HS-27A (cell line): ENCODE measurements at places on chromosomes 5 and 9.

DNA sequence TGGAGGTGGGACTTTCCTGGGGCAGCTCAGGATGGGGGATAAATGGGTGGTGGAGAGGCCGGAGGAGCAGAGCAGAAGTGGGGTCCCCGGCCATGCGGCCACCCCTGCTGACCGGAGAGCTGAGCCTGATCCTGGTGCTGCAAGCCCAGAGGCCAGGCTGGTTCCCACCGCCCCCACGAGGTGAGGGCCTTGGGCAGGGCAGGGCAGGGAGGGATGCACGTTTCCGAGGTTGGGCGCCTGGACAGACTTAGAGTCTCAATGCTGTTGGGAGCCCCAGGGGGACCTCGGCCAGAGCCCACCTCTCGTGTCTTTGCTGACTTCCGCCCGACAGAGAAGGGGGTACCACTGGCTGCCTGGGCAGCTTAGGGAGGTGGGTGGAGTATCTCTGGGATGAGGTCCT lies 5.5 kb downstream of the OBP2A start:
- DNase-seq = no peak

- DNase-seq = no peak
These were observed 233.2 kb upstream of the DAB2 start for GRCh38 chr5:39657943-39658342.

- no peak for DNase-seq
These were observed 291.9 kb downstream of the ARL15 start for GRCh38 chr5:54018438-54018837.

DNA sequence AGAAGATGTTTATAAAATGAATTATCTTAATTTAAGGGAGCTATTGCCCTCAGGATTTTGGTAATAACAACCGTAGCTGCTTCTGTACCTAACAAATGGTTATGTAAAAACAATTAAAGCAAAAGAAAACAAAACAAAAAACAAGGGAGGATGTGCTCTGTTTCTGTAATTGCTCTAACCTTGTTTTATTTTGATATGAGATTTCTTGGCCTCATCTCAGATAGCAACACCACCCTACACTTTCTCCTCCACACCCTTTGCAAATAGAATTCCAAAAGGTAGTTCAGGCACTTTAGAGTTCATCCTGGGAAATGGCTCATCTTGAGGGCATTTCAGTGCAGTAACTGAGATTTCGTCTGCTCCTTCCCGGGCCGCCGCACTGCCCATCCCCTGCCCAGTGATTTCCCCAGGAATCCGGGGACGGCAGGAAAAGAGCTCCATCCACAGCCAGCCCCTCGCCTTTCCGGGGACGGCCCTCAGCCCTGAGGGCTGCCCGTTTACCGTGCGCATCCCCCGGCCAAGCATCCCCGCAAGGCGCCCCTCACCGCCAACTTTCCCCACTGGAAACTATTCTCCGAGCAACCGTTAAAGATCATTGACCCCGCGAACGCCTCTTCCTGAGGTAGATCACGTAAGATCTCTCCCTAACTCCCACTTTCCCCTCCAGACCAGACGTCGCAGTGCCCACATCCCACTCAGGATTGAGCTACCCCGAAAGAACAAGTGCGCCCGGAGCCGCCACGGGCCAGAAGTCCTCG lies 1.2 kb downstream of the FNBP1 start:
- no peak for DNase-seq

DNA sequence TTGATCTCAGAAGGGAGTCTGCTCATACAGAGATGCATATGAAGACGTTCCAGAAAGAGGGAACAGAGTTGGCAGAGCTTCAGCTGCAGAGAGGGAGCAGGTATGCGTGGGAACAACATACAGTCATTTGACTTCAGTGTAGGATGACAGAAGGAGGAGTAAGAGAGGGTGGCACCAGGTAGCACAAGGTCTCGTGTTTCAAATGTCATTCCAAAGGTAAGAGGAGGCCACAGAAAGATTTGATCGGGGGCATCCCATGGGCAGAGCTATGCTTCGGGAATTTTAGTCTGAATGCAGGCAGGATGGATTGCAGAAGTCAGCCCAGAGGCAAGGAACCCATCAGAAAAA lies 367.1 kb downstream of the CDK5RAP2 start:
- no peak for DNase-seq

DNA sequence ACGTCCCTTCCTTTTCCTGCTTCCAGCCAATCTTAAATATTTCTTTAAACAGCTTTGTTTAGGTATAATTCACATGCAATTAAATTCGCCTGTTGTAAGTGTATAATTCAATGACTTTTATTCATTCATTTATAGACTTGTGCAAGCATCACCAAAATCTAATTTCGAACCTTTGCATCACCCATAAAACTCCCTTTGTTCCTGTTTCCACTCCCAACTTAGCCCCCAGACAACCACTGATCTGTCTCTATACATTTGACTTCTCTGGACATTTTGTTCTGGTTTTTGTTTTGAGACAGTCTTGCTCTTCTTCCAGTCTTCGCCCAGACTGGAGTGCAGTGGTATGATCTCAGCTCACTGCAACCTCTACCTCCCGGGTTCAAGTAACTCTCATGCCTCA lies 71.5 kb downstream of the NR6A1 start:
- no peak for DNase-seq

GRCh38 chr9:30478684-30479083 lies 1905.8 kb upstream of the ACO1 start:
- no peak for DNase-seq

GRCh38 chr5:121350181-121350930 lies 501.3 kb upstream of the FTMT start:
- DNase-seq = no peak

GRCh38 chr5:162824360-162824759 lies 613.0 kb upstream of the CCNG1 start:
- no peak for DNase-seq

GRCh38 chr9:125534971-125535701 lies 171.9 kb downstream of the MAPKAP1 start:
- DNase-seq = no peak

GRCh38 chr9:136726631-136727191 lies 14.3 kb downstream of the DIPK1B start:
- no peak for DNase-seq

GRCh38 chr5:130335117-130335516 lies 430.9 kb downstream of the CHSY3 start:
- DNase-seq = no peak

GRCh38 chr5:159897786-159898393 lies 18.4 kb upstream of the ADRA1B start:
- DNase-seq = no peak

GRCh38 chr5:154776167-154776566 lies 21.0 kb downstream of the LARP1 start:
- no peak for DNase-seq

DNA sequence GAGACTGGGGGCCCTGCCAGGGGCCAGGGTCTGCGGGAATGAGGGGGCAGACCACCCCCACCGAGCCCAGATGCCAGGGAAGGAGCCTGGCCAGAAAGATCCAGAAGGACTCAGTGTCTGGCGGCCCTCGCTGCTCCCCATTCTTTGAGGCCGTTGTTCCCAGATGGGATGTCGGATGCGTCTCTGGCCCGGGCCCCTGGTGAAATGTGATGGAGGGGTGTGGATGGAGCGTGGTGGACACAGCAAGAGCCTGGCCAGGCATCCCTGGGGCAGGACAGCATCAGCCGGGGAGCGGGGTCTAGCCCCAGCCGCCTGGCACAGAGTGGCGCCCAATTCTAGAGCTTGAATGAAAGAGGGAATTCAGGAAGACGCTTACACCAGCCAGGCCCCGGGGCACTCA lies 46.2 kb upstream of the NKD2 start:
- no peak for DNase-seq

GRCh38 chr5:118679264-118679940 lies 308.9 kb downstream of the DTWD2 start:
- no peak for DNase-seq

- no peak for DNase-seq
These were observed 13.8 kb downstream of the FYB1 start for GRCh38 chr5:39205550-39205949.

DNA sequence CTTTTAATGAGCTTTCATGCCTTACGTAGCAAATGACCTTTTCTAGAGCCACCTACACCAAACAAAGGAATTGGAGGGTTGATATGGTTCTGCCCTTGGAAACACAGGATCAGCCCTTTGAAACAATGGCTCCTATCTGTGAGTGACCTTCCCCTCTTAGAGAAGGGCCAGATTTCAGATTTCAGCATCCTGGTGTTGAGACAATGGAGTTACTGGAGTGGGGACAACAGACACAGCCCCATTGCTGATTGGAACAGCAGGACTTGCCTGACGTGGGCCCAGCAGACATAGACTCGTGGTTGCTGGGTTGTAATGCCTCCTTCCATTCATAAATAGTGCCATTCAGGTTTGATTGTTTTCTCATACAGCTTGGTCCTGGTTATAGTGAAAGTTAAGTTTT lies 96.0 kb downstream of the GALNT10 start:
- DNase-seq = no peak

DNA sequence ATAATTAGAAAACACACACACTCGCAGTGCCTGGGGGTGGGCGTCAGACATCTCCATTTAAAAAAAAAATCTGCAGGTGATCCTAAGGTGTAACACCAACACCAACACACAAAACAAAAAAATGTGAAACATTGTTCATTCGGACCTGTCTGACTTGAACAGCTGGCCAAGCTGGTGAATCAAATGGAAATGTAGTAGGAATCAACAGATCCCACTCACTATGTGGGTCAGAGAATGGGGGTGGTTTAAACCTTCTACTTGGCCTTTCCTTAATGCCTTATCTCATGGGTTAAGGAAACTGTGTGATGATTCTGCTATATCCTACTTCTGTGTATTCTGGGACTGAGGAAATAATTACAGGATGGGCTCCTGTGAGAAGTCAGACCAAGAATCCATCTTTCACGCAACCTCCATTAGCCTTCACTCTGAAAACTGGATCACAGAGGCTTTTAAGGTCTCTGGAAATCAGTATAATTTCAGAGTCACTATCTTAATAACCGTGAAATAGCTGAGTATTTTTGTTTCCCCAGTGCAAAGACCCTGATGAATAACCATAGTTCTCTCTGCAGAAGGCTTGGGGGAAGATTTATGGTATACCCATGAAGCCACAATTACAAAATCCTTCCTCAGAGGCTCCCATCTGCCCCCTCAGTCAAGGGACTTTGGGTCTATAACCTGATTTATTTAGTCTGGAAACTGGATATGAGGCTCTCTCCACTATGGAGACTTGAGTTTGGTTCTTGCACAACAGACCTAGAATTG lies 17.2 kb upstream of the MCCC2 start:
- DNase-seq = no peak

DNA sequence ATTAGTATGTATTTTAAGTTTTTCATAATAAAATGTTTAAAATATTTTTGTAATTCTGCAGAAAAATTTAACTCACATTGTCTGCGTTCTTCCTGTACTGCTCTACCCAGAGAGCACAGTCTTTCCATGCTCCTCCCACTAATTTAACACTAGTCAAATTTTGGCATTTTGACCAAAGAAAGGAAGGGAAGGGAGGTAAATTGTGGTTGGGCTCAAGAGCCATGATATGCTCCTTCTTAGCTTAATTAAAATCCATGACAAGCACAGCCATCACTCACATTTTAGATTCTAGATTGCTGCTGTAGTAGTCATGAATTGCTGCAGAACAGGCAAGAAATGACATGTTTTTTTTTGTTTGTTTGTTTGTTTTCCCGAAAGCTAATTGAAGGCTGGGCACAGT lies 98.4 kb downstream of the NLN start:
- DNase-seq = no peak

GRCh38 chr9:7510199-7510598 lies 289.4 kb downstream of the DMAC1 start:
- DNase-seq = no peak

GRCh38 chr5:88374391-88374790 lies 105.7 kb upstream of the TMEM161B start:
- DNase-seq = no peak

- DNase-seq = peak; percentile 20
These were observed 216.8 kb upstream of the PIK3R1 start for GRCh38 chr5:67998709-67999261.

DNA sequence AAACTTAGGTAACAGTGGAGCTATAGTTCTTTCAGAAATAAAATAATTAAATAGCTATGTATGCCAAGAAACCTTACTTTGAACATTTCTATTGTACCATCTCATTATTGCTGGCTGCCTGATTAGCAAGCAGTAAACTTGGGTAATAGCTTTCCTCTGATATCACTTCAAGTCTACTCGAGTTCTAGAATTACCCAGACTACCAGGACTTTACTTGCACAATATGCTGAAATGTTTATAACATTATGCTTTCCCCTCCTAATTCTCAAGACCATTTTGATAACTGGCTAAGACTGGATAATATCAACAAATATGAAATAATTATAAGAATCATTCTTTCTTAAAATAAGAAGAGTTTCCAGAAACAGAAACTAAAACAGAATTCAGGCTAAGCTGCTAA lies 512.6 kb downstream of the RAB3C start:
- DNase-seq = no peak

DNA sequence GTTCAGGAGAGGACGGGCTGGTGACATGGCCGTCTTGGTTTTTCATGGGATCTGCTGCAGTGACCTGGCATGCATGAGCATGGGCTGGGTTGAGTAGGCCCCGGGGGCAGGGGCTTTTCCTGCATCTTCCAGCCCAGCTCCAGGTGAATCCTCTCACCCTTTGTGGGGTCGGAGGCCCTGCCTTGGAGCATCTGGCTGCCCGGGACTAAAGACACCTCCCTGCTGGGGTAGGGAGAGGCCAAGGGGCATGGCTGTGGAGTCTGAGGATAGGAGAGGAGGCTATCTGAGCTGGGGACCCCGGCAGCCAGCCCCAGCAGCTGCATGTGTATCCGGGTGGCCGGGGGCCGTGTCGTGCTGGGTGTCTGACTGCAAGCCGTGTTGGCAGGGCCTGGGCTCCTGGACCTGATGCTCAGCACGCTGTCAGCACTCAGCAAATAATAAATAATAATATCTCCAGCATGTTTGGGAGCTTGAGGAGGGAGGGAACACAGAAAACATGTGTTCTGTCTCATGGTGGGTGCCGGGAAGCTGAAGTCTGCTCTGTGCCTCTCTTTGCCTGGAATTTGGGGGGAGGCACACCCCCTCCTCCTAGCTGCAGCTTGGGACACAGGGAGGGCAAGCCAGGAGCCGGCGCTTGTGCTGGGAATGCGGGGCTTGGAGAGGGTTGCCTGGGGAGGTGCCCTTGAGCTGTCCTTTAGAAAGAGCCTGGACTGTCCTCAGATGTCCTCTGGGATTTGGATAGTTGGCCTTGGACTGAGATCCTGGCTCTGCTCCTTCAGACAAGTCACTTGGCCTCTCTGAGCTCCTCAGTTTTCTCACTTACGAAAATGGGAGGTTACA lies 28.4 kb upstream of the PITX1 start:
- no peak for DNase-seq

GRCh38 chr5:83417884-83418283 lies 53.7 kb upstream of the VCAN start:
- no peak for DNase-seq

- DNase-seq = no peak
These were observed 93.0 kb downstream of the FANCC start for GRCh38 chr9:95224376-95225019.

GRCh38 chr5:7970816-7971215 lies 101.9 kb downstream of the MTRR start:
- DNase-seq = no peak

DNA sequence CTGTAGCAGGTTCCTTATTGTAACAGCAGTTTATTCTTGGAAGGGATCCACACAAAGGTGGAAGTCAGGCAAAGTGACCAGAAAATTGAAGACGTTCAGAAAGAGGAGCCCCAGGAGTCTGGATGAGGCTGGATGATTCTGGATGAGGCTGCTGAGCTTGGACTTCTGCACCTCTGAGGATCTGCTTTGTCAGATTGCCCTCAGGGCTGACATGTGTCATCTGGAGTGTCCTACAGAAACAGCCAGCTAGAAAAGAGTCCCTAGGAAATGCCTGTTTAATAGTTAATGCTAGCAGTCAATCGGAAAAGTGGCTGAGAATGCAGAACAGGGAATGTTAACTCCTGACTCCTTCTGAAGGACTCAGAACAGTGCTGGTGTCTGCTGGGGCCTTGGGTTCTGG lies 236.4 kb downstream of the LRRC70 start:
- no peak for DNase-seq
